ENCODE measurements at places on chromosomes 11 and 22. TPM values are rescaled to one million over a fixed set of nuclear protein-coding genes. Genes with fewer than 3 reads are reported as not detected.

The TBC1D10A gene
- 9.4 TPM for total RNA-seq

The FLRT1 gene
- total RNA-seq: not detected

The HTR3B gene
- total RNA-seq: not detected

The SEC14L6 gene
- total RNA-seq: not detected

The BTBD18 gene
- not detected for total RNA-seq

The CABP2 gene
- not detected for total RNA-seq

The PRG3 gene
- total RNA-seq: not detected

The UPK3A gene
- not detected for total RNA-seq

The MYBPC3 gene
- 0.05 TPM for total RNA-seq

The GLB1L2 gene
- 1.4 TPM for total RNA-seq

The VWCE gene
- 0.61 TPM for total RNA-seq

The MMP12 gene
- not detected for total RNA-seq

The NELL1 gene
- not detected for total RNA-seq

The CATSPERZ gene
- total RNA-seq: 1.6 TPM

The APOA4 gene
- not detected for total RNA-seq

The FIBIN gene
- total RNA-seq: not detected

The UPB1 gene
- not detected for total RNA-seq

The OR52I2 gene
- not detected for total RNA-seq

The CCDC15 gene
- 0.67 TPM for total RNA-seq

The SAA4 gene
- not detected for total RNA-seq

The GAL3ST1 gene
- total RNA-seq: 9.9 TPM

All from A549 treated with GW870086 at 1 μM for 4 hours (cell line).